Neural crest cell (in vitro differentiated cells): ENCODE measurements at places on chromosomes 6 and 20.

GRCh38 chr6:36544228-36544627 lies 3.1 kb downstream of the STK38 start:
- DNase-seq, result no peak

GRCh38 chr20:35664466-35665206 lies at the start of the genes CPNE1 and RBM12:
Gene CPNE1 (minus strand): TSS chr20:35664900. CDS start chr20:35632923, 31,977 bp downstream.
Gene RBM12 (minus strand): TSS chr20:35664900. CDS start chr20:35655322, 9,578 bp downstream.
- peak; percentile 93 for DNase-seq

GRCh38 chr6:45563844-45564243 lies 186.1 kb upstream of the SUPT3H start:
- no peak for DNase-seq

DNA sequence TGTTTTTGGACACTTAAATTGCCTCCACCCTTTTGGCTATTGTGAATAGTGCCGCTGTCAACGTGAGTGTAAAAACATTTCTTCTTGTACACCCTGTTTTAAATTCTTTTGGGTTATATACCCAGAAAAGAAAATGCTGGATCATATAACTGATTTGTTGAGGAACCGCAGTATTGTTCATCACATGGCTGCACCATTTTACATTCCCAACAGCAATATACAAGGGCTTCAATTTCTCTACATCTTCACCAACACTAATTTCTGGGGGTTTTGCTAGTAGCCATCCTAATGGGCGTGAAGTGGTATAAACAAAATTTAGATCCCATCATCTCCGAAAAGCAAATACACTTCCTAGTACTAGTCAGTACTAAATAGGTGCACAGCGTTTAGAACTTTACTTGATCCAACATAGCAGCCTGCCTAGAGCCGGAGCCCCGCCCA lies 579 bp upstream of the BPHL start:
- DNase-seq, result no peak

GRCh38 chr6:101645770-101646169 lies 252.3 kb downstream of the GRIK2 start:
- DNase-seq, result no peak

DNA sequence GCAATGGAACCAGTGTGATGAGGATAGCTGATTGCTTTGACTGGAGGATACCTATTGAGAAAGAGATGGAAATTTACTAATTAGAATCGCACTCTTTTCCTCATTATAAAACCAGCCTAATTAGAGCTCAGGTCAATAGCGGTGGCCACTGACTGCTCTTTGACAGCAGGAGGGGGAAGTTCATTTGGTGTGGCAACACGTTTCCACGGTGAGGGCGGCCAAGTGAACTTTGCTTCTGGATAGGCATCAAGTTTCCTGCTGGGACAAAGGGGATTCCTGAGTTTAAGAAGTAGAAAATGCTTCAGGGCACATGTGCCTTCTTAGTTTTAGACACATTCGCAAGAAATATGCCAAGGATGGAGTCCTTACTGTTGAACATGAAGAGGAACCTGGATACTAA lies 145.3 kb upstream of the NRN1 start:
- no peak for DNase-seq

GRCh38 chr6:39088331-39088730 lies 26.7 kb downstream of the SAYSD1 start:
- peak; percentile 33 for DNase-seq

DNA sequence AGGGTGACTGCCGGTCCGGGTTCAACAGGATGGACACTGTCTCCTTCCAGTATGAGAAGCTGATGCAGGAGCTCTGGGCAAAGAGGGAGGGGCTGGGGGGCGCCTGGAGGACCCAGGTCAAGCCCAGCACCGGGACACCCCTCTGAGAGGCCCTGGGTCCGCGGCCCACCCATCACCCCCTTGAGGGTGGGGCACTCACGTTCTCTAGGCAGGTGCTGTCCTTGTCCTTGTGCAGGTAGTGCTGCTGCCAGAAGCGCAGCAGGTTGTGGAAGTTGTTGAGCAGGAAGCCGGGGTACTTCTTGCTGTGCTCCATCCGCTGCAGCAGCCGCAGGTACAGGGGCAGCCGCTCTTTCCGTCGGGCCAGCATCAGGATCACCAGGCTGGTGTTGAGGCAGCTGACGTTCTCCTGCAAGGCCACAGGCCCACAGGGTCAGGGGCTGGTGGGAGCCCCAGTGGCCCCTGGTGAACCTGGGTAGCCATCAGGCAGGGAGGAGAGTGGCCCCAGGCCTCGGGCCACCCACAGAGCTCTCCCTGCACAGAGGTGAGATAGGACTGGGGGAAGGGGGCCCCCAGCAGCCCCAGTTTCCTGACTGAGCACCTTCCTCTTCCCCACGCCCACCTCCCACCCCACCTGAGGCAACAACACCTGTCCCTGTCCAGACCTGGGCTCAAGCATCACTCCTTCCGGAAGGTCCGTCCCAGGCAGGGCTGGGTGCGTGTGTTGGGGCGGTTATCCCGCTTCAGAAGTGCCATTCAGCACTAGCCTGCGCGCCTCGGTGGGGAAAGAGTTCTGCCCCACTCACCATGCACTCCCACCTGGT lies 47.8 kb downstream of the MYH7B start:
- no peak for DNase-seq

DNA sequence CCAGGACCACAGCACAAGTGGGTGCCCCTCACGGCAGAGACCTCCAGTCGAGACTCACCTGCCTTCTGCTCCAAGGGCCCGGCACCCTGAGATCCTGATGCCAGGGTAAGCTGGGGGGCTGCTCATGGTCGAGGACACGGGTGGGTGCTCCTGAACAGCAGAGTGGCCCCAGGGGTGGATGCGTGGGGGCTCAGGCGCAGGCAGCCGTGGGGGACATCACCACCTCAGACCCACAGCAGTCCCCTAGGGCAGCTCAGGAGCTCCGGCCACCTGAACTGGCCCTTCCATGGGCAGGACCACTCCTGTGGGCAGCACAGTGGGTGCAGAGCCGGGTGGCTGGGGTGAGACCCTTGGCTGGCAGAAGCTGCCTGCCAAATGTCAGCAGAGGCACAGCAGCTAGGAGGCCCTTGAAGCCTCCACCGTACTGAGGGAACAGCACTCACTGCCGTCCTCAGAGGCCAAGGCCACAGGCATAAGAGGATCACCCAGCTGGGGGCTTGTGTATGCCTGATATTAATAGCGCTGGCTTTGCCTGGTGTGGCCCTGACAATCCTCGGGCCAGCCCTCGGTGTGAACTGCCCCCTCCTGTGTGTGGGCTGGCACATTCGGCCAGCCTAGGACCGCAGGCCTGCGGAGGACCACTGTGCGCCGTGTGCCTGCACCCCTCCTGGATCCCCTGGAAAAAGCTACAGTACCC lies 5.4 kb downstream of the UCKL1 start:
- DNase-seq, result no peak

- no peak for DNase-seq
These were observed 365.9 kb upstream of the CHD6 start for GRCh38 chr20:41984031-41984430.

GRCh38 chr20:42110301-42110700 lies 492.1 kb upstream of the CHD6 start:
- no peak for DNase-seq

GRCh38 chr6:86934365-86934764 lies 3.0 kb upstream of the HTR1E start:
- no peak for DNase-seq

- DNase-seq, result no peak
These were observed 410.2 kb upstream of the MAP3K7 start for GRCh38 chr6:90997076-90997475.

GRCh38 chr6:154384191-154384590 lies 27.6 kb upstream of the IPCEF1 start:
- no peak for DNase-seq

DNA sequence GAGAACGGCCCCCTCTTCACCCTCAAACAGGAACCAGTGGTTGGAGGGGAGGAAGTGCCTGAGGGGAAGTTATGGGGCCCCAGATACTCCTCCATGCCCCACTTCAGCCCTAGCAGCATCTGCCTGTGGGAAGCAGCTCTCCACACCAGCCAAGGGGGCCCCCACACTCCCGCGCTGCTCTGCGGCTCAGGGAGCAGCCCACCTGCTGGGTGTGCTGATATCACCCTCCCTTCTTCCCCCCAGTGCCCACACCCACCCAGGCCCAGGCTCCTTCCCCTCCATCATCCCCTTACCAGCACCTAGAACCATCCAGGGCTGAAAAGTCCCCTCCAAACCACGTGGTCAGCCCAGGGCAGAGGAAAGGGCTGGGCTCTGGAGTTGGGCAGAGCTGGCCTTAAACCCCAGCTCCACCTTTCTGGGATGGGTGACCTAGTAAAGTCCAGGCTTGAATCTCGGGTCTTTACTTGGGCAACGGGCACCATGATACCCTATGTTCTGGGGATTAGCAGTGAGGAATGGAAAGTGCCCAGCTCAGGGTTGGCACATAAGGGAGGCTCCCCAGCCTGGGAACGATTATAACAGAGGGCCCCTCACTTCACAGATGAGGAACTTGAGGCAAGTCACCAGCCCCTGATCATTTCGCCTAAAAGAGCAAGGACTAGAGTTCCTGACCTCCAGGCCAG lies 663 bp downstream of the LST1 start:
- no peak for DNase-seq

DNA sequence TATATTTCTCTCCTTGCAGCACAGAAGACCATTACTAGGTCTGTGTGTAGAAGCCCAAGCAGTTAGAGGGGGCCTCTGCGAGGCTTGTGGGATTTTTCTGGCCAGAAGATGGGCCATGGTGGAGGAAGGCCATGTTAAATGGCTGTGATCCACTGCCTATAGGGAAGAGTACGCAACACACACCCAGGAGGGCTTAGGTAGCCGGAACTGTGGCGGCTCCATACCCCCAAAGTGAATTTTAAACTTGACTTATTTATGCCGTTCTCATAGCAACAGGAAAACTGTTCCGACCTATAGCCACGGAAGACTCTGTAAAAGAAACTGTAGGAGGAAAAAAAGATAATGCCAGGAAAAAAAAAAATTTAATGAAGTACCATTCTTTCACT lies 69.5 kb downstream of the SLX4IP start:
- no peak for DNase-seq

- DNase-seq, result no peak
These were observed 150.4 kb downstream of the BFSP1 start for GRCh38 chr20:17380801-17381200.

GRCh38 chr6:137265561-137266308 lies 46.5 kb upstream of the IFNGR1 start:
- DNase-seq, result no peak

GRCh38 chr6:42958125-42958524 lies 2.4 kb upstream of the GNMT start:
- no peak for DNase-seq

DNA sequence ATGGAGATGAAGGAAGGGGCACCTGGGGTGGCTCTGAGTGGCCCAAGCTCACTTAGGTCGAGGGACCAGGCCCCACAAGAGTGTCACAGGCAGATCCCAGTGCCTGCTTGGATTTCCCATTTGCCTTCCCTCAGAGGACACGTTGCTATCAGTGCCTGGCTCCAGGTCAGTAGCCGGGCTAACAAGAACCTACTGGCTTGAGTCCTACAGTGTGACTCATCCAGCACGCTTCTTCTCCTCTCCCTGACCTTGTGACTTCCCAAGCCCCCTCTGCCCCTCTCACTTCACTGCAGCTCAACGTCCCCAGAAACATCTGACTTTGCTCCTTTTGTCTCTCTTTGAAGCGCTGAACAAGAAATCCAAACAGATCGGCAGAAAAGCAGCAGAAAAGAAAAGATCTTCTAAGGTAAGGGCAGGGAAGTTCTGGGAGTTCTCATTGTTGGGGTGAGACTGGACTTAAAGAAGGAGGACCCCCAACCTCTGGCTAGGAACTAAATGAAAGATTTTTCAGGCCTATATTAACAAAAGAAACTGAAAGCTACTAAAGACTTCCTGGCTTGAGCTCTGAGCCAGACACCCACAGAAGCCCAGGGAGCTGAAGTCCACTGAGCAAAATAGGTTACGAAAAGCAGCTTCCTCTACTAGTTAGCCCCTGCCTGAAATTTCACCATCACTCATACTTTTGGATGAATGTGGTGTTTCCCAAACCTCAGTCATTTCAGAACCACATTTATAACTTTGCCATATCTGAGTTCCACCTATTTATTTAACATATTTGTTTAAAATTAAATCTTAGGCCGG lies 21.5 kb downstream of the ASIP start:
- no peak for DNase-seq

DNA sequence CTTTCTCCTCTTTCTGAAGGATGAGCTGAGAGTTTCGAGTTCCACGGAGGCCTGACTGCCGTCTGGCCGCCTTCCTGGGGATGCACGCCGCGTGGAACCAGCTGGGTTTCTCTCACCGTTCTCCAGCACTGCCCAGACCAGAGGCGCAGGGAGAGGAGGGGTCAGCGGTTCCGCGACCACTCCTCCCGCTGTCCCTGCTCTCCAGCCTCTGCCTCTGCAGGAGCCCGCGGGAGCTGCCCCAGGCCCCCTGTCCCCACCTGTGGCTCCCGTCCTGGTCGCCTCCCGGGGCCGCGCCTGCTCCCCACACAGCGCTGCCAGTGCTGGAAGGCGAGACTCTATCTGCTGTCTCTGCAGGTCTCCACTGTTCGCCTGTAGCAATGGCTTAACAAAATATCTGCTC lies 106.8 kb upstream of the AFDN start:
- no peak for DNase-seq

DNA sequence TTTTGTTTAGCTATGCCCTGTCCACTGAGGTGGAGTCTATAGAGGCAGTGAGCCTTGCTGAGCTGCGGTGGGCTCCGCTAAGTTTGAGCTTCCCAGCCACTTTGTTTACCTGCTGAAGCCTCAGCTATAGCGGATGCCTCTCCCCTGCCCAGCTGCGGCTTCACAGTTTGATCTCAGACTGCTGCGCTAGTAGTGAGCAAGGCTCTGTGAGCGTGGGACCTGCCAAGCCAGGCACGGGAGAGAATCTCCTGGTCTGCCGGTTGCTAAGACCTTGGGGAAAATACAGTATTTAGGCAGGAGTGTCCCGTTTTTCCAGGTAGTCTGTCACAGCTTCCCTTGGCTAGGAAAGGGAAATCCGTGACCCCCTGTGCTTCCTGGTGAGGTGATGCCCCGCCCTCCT lies 138.4 kb downstream of the SMAP1 start:
- DNase-seq, result no peak

GRCh38 chr6:112372226-112372806 lies 25.2 kb downstream of the RFPL4B start:
- DNase-seq, result no peak
